ENCODE measurements at places on chromosomes 4 and X.

- no peaks in the 10 kb centered on the region for H3K4me1 ChIP-seq
- no peak for DNase-seq
- no peak overlapping the region for H3K27ac ChIP-seq
- no peaks in the 10 kb centered on the region for H3K36me3 ChIP-seq
- no peaks in the 10 kb centered on the region for H3K27me3 ChIP-seq
Observed at GRCh38 chr4:10593130-10593529, 91.4 kb downstream of the CLNK start.

- no peaks in the 10 kb centered on the region for H3K27me3 ChIP-seq
- no peak overlapping the region for H3K27ac ChIP-seq
- DNase-seq: no peak
- H3K4me3 ChIP-seq: no peak overlapping the region
Observed at GRCh38 chr4:42547805-42548204, 109.1 kb downstream of the ATP8A1 start.

DNA sequence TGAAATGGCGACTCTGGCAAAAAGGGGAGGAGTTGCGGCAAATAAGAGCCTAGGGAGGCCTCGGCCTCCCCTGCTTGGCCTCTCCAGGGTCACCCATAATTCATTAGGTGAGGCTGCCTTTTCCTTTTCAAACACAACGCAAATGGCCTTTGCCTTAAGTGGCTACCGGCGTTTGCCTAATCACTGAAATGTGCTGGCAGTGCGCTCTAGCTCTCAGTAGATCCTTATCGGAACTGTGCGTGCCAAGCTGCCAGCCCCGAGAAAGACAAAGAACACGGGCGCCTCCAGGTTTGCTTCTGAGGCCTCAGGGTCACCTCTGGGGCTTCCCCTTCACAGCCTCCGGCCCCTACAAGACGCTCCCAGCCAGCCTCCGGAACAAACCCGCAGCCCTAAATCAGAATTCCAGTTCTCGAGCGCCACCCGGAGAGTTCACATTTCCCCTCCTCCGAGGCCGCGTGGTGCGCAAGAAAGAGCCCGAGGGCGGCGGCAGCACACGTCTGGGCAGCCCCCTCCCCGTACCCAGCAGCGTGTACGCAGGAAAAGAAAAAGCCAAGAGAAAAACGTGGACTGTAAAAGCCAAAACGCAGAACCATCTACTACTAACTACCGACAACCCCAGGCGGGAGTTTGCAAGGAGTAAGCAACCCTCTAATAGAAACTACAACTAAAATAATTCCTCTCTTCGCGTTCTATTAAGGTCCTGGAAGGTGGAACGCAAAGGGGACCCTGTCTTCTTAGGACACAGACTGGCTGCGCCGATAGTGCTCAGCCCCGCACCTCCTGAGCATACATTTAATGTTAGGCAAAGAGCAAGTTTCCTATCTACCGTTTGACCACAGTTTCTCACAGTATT, 76.5 kb upstream of the BCOR start:
- DNase-seq: peak; percentile 50
- H3K27ac ChIP-seq: peak overlapping the region; percentile 52
- no peaks in the 10 kb centered on the region for H3K36me3 ChIP-seq
- H3K27me3 ChIP-seq: no peaks in the 10 kb centered on the region

DNA sequence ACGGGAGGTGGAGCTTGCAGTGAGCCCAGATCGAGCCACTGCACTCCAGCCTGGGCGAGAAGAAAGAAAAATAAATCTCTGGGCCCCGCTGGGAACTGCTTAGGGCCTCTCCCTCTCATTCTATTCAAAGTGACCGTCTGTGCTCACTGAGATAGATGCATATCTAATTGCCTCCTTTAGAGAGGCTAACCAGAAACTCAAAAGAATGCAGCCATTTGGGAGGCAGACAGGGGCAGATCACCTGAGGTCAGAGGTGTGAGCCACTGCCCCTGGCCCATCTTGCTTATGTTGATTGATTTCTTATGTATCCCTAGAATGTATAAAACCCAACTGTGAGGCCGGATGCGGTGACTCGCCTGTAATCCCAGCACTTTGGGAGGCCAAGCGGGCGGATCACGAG, 6.2 kb upstream of the CSF2RA start:
- no peak for DNase-seq
- no peaks in the 10 kb centered on the region for H3K4me1 ChIP-seq
- H3K36me3 ChIP-seq: 0 out of 2 replicates have a peak, but pooled peaks cover 2% of the 10 kb centered on the region
- H3K4me3 ChIP-seq: no peak overlapping the region
- no peaks in the 10 kb centered on the region for H3K27me3 ChIP-seq
- H3K27ac ChIP-seq: no peak overlapping the region

DNA sequence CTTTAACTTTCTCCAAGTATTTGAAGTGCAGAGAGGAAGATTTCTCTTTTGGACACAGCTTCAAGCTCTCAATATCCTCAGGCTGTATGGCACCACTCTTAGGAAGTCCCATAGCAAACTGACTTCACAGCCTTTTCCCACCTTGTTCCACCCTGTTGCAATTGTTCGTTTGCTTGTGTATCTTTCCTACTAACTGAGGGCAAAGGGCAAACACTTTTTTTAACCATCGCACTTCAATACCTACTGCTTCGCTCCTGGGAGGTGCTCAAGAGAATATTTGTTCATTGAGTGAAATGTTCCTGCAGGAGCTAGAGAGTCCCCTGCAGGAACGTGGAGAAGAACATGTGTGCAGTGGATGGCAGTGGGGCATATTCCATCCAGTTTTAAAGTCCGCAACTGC, 638.6 kb downstream of the BCOR start:
- H3K27ac ChIP-seq: no peak overlapping the region
- no peak overlapping the region for H3K4me3 ChIP-seq
- H3K27me3 ChIP-seq: no peaks in the 10 kb centered on the region
- no peaks in the 10 kb centered on the region for H3K36me3 ChIP-seq
- H3K4me1 ChIP-seq: no peaks in the 10 kb centered on the region

- DNase-seq: no peak
- H3K4me1 ChIP-seq: no peaks in the 10 kb centered on the region
- H3K27me3 ChIP-seq: no peaks in the 10 kb centered on the region
- H3K36me3 ChIP-seq: no peaks in the 10 kb centered on the region
- H3K27ac ChIP-seq: no peak overlapping the region
Observed at GRCh38 chr4:155541716-155542115, 124.9 kb upstream of the GUCY1A1 start.

GRCh38 chr4:73257651-73258435, 755 bp downstream of the ANKRD17 start:
- H3K4me1 ChIP-seq: peaks cover 5% of the 10 kb centered on the region
- peak overlapping the region; percentile 98 for H3K4me3 ChIP-seq
- no peaks in the 10 kb centered on the region for H3K27me3 ChIP-seq
- peak overlapping the region; percentile 99 for H3K27ac ChIP-seq
- no peaks in the 10 kb centered on the region for H3K36me3 ChIP-seq

GRCh38 chrX:149286940-149287349, 218.2 kb downstream of the IDS start:
- no peaks in the 10 kb centered on the region for H3K4me1 ChIP-seq
- H3K36me3 ChIP-seq: no peaks in the 10 kb centered on the region
- no peak overlapping the region for H3K4me3 ChIP-seq

GRCh38 chr4:154822775-154823174, 41.7 kb downstream of the RBM46 start:
- H3K4me1 ChIP-seq: no peaks in the 10 kb centered on the region
- DNase-seq: no peak
- no peak overlapping the region for H3K4me3 ChIP-seq
- H3K27ac ChIP-seq: no peak overlapping the region
- no peaks in the 10 kb centered on the region for H3K27me3 ChIP-seq

DNA sequence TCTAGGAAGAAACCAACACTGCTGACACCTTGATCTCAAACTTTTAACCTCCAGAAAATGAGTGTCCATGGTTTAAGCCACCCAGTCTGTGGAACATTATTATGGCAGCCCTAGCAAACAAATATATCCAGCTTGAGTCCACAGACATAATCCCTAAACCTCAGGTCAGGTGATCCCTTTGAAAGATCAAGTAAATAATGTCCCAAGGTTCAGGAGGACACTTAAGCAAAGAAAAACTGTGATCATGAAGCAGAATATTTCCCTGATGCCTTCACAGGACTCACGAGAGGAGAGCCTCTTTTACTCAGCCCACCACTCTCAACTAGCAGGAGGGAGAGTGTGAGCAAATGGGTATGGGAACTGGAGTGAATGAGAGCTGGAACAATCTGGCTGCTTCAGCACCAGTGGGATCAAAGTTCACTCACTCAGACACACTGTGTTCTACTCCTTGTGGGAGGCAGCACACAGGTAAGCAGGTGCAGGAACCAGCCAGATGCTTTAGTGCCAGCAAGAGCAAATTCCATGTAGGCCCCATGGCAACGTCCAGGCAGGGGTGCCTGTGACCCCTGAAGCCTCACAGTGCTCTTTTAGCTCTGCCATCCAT, 608.4 kb downstream of the RAB28 start:
- no peaks in the 10 kb centered on the region for H3K36me3 ChIP-seq
- H3K27me3 ChIP-seq: no peaks in the 10 kb centered on the region
- no peaks in the 10 kb centered on the region for H3K4me1 ChIP-seq
- H3K4me3 ChIP-seq: no peak overlapping the region
- H3K27ac ChIP-seq: no peak overlapping the region
- DNase-seq: no peak

- no peaks in the 10 kb centered on the region for H3K27me3 ChIP-seq
- peaks cover 6% of the 10 kb centered on the region for H3K4me1 ChIP-seq
- no peak overlapping the region for H3K27ac ChIP-seq
Observed at GRCh38 chrX:71184803-71185495, 38.1 kb upstream of the GJB1 start.

DNA sequence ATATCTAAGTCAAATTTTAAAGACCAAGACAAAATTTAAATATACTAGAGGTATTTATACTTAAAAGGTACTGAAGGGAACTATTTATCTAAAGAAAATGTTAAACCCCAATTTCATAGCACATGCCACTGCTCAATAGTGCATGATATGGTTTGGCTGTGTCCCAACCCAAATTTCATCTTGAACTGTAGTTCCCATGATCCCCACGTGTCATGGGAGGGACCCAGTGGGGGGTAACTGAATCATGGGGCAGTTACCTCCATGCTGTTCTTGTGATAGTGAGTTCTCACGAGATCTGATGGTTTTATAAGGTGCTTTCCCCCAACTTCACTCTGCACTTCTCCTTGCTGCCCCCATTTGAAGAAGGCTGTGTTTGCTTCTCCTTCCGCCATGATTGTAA, 32.3 kb downstream of the MAML3 start:
- no peaks in the 10 kb centered on the region for H3K4me1 ChIP-seq
- H3K4me3 ChIP-seq: no peak overlapping the region
- no peaks in the 10 kb centered on the region for H3K36me3 ChIP-seq
- DNase-seq: no peak

DNA sequence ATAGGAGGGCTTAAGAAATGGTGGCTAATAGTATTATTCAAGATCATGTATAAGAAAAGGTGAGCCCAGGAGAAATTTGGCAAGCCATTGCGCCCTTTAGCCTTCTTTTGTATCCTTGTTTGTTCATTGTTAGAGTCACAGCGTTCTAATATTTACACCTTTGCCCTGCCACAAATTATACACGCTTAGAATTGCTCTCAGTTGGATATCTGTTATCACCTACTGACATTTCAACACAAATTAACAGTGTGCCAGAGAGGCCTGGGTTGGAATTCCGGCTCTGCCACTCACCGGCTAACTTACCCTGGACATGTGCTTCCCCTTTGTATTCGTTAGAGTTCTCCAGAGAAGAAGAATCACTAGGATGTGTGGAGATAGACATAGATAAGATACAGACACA, 148.7 kb upstream of the KIT start:
- no peaks in the 10 kb centered on the region for H3K4me1 ChIP-seq
- no peaks in the 10 kb centered on the region for H3K27me3 ChIP-seq
- H3K36me3 ChIP-seq: no peaks in the 10 kb centered on the region
- no peak for DNase-seq
- no peak overlapping the region for H3K27ac ChIP-seq

Data from H1 (cell line).